Hematopoietic multipotent progenitor cell treated with erythropoietin and hydrocortisone succinate and interleukin-3 and kit ligand, for 15 days (in vitro differentiated cells): ENCODE measurements at places on chromosomes 1 and 21.
A peak's percentile ranks its signal among the peaks of the same experiment; 100 is the strongest.

- DNase-seq = no peak
Measured at GRCh38 chr1:40308036-40308727, 8.9 kb downstream of the COL9A2 start.

- no peak for DNase-seq
Measured at GRCh38 chr1:184836934-184837895, 82.6 kb upstream of the EDEM3 start.

GRCh38 chr1:181112071-181112929 is 23.8 kb downstream of the IER5 start:
- DNase-seq = peak; percentile 42

GRCh38 chr1:160206036-160206389 is 829 bp downstream of the PEA15 start:
- no peak for DNase-seq

- no peak for DNase-seq
Measured at GRCh38 chr1:58248791-58249190, 297.7 kb downstream of the OMA1 start.

DNA sequence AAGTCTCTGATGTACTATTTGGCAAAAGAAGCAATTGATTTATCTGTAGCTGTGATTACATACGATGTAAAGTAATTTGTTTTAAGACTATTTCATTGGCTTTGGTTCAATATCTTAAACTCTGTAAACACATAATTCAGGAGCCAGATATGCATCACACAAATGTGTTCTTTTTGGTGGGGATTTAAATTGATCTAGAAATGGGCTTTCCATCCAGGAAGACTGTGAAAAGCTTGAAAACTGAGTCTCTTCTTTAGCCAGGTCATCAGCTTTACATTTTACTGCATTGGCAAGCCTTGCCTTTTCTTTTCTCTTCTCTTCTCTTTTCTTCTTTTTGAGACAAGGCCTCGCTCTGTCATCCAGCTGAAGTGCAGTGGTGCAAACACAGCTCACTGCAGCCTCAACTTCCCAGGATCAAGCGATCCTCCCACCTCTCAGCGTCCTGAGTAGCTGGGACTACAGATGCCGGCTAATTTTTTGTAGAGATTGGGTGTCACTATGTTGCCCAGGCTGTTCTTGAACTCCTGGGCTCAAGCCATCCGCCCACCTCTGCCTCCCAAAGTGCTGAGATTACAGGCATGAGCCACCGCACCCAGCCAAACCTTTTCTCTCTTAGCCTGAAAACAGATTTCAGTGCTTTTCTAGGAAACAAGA is 1.4 kb downstream of the RCAN3 start:
- no peak for DNase-seq

GRCh38 chr21:44618909-44619308 is 7.0 kb downstream of the KRTAP10-8 start:
- DNase-seq = no peak

DNA sequence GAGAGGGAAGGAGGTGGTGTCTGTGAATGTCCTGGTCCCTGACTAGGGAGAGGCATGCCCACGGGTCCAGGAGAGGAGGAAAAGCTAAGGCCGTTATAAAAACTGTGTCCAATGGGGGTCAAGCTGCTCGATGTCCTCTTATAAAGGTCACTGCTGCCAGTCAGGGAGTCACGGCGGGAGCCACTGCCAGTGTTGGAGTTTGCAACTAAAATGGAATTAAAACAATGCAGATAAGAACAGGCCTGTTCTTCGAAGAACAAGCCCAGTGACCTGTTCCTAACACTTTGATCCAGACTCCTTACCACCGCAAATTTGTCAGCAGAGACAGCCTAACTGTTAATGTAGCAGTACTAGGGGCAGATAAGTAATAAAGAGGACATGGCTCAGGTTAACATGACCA is 56.1 kb upstream of the SDC3 start:
- no peak for DNase-seq

- no peak for DNase-seq
Measured at GRCh38 chr1:69321311-69321710, 246.4 kb upstream of the LRRC7 start.

- no peak for DNase-seq
Measured at GRCh38 chr21:31180256-31181081, 142.2 kb upstream of the KRTAP19-8 start.

GRCh38 chr1:58584082-58584895 is 7.2 kb upstream of the TACSTD2 start:
- no peak for DNase-seq

- no peak for DNase-seq
Measured at GRCh38 chr1:173424143-173424542, 53.0 kb upstream of the PRDX6 start.

DNA sequence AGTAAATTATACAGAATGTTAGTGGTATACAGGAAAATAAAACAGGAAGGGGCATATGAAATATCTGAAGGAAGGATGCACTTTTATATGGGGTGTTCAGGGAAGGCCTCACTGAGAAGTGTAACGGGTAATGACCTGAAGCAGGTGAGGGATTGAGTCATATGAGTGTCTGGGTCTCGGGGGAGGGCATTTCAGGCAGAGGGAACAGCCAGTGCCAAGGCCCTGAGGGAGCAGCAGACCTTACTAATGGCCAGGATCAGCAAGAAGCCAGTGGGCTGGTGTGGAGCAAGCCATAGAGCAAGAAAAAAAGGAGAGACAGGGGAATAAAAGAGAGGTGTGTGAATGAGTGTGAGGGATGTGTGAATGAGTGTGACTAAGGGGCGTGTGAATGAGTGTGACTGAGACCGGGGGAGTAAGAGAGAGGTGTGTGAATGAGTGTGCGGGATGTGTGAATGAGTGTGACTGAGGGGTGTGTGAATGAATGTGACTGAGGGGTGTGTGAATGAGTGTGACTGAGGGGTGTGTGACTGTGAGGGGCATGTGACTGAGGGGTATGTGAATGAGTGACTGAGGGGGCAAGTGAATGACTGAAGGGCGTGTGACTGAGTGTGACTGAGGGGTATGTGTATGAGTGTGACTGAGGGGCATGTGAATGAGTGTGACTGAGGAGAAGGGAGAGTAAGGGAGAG is 107.2 kb downstream of the GLIS1 start:
- DNase-seq = no peak

DNA sequence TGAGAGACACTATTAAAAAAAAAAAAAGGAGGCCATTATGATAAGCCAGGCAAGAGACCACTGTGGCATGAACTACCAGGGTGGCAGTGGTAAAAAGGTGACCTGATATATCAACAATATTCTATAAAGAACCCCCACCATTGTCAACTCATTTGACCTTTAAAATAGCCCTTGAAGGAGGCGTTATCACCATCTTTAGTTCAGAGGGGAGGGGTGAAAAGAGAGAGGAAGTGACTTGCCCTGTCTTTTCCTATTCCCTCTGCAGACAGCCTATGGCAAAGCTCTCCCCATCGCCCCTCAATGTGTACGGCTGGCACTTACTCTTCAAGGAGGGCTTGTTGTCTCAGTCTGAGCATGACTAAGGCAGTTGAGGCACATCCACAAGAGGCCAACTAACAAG is 11.7 kb upstream of the SLFNL1 start:
- DNase-seq = no peak

- DNase-seq = no peak
Measured at GRCh38 chr21:42400525-42400924, 3.2 kb upstream of the UBASH3A start.

DNA sequence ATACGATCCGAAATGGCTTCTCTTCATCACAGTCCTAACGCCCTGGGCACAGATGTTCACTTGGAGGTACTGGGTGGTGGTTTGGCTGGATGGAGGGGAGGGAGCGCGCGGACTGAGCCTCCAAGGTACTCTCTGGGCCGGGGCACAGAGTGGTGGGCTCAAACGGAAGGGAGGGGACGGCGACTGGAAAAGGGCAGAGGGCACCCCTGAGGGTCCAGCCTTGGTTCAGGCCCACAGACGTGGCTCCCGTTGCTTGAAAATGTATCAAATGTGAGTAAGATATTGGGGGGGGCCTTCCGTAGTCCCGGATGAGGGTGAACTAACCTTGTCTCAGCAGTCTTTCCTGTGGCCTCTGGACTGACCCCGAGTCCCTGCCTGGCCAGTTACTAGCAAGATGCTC is 463 bp downstream of the IL12RB2 start:
- DNase-seq = no peak

DNA sequence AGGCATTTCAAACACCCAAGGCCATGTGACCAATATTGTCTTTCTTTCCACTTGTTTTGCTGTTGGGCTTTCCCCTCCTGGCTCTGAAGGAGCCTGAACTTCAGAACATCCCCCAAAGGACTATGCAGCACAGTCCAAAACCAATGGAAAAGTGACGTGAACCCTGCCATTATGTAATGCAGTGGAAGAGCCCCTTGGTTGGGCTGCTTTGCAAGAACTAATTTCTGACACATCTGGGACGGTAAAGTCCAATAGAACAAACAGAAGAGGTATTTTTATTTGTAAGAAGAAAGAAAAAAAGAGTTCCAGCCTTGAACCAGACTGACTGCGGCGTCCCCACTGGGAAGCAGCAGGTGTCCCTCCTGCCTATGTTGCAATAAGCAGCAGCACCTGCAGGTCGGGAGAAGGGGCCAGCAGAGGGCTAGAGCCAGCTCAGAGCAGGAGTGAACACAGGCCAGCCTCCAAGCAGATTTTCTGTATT is 116.7 kb downstream of the CDC7 start:
- no peak for DNase-seq

DNA sequence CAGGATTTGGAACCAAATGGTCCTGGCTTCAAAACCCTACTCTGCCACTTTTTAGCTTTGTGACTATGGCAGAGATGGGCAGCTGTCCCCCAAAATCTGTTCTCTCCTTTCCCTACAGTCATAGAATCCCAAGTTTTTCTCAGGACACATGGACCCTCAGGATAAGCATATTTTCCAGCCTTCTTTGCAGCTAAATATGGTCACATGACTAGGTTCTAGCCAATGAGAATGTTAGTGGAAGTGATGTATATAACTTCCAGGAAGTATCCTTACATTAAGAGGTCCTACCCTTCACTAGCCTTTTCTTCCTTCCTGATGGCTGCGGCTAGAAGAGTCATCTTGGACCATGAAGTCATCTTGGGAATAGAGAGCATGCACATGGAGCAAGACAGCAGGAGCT is 5.9 kb downstream of the IGSF3 start:
- no peak for DNase-seq

DNA sequence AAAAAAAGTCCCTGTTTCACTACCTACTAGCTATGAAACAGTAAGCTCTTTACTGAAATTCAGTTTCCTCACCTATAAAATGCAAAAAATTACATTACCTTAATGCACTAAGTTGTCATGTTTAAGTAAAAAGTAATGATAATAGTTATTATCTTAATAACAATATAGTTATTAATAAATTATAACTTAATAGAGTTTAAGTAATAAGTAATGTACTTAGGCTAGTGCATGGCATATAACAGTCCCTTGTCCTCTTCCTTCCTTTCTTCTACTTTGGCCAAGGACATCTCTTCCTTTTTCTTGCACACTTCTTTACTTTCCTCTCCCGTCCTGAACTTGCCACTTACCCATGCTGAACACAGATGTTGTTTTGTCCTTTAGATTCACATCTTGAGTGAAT is 9.0 kb downstream of the TMEM200B start:
- DNase-seq = no peak

DNA sequence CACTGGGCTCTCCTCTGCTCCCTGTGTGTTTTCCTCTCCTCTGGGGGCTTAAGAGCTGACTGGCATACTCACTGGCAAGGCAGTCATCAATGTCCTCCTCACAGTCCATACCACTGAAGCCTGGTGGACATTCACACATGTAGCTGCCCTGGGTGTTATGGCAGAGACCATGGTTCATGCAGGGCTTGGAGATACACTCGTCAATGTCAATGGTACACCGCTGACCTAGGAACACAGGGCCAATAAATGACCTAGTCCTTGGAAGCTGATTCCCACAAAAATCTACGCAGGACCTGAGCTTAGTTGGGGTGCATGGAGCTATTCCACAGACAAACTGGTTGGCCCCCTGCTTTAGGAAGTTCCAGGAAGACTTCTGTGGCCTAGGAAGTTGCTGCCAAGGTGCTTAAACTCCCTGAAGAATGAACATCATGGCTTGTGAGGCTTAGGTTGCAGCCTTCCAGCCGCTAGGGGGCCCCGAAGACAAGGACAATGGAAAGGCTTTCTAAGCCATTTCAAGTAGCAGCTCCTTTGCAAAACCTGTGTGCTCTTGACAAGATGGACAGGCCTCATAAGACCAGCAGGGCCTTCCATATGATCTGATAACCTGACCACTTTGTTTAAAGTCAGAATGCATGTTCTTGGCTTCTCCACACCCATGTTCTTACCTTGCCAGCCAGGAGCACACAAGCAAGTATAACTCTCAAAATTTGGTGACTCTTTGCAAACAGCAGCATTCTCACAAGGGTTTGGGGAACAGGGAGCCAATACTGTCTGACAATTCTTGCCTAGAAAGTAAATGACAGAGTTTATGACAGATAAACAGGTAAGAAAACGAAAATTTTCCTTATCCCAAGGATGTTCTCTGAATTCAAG is 52.3 kb upstream of the ADAM30 start:
- DNase-seq = peak; percentile 59

DNA sequence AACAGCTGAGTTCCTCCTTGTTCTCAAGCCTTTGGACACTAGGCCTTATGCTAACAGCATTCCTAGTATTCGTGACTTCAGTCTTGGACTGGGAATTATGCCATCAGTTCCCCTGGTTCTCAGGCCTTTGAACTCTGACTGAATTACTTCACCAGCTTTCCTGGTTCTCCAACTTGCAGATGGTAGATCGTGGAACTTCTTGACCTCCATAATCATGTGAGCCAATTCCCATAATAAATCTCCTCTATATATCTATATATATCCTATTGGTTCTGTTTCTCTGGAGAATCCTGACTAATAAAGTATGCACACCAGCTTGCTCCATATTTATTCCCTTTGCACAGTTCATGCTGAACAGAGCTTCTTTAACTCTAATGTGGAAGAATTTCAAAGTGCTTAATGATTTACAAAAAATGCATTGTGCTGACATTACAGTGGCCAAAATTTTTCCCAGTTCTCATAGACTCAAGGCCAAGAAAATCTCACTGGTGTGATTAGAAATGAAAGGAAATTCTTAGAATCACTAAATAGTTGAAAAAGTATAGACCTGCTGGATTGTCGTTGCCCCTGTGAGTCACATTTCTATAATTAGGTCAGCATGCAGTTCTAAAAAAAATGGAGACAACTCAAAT is 462.9 kb upstream of the ADAMTS5 start:
- DNase-seq = no peak

- DNase-seq = no peak
Measured at GRCh38 chr1:198141668-198142351, 15.0 kb upstream of the NEK7 start.

DNA sequence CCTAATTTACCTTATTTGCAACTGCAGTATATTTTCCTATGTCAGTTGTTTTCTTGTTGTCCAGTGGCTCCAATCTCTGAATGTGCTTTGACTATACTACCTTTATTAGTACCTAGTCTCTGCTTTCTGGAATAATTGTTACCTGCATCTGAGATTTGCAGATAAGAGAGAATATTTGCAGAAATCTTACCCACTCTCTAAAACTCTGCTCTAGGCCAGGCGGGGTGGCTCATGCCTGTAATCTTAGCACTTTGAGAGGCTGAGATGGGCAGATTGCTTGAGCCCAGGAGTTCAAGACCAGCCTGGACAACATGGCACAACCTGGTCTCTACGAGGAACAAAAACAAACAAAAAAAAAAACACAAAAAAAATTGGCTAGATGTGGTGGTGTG is 2.0 kb upstream of the SYDE2 start:
- no peak for DNase-seq

- no peak for DNase-seq
Measured at GRCh38 chr1:228064741-228065542, 17.6 kb upstream of the ARF1 start.
